ENCODE measurements at places on chromosomes 7 and 10.

DNA sequence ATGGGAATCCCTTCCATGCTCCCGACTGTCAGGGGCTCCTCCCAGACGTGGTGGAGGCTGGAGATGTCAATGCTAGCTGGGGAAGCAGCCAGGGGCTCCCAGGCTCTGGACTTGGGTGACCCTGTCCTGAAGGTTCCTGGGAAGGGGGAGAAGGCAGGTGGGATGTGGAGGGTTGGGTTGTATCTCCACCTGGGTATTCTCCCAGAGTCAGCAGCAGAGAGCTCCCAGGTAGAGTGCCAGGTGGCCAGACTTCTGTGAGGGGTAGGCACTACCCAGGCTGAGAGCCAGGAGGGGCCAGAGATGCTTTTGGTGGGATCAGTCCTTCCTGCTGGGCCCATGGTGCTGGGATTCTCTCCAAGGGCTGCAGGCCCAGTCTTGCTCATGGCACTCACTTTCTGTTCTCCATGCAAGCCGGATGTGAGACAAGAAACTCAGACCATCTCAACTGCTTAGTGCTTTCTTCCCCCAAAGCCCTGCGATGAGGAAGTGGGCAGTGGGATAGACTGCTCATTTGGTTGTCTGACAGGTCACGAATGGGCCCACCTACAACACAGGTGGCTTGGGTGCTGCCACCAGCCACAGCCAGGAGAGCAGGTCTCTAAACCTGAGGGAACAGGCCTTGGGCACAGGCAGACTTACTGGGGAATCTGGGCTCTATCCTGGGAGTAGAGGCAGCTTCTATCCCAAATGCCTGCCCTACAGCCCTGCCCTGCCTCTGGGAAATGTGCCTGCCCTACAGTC, 52.5 kb upstream of the CAMK2B start:
- peak; percentile 68 for DNase-seq

- DNase-seq = no peak
Measured at GRCh38 chr7:100466653-100467605, 2.9 kb upstream of the SPACDR start.

GRCh38 chr10:119441921-119442757, 100.4 kb downstream of the RGS10 start:
- DNase-seq = no peak

DNA sequence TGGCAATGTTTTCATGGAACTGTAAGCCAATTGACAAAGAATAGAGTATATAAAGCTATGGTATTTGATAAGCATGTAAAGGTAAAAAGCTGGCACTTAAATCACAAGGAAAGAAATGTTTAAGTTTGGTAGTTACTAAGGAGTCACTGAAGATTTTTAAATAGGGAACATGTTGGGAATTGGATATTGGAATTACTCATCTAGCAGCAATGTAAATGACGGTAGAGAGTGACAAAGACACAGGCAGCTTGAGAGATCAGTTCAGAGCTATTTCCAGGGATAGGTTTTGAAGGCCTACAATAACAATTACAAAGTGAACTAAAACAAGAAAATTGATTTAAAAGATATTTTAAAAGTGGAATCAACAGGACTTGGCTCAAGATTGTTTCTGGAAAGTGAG, 36.8 kb downstream of the SP8 start:
- DNase-seq = no peak

- DNase-seq = peak; percentile 1
Measured at GRCh38 chr7:119175911-119176627, 951.6 kb downstream of the ANKRD7 start.

- DNase-seq = no peak
Measured at GRCh38 chr7:49174396-49174795, 250.0 kb downstream of the CDC14C start.

GRCh38 chr7:77802557-77803405, 4.2 kb downstream of the PHTF2 start:
- DNase-seq = no peak

DNA sequence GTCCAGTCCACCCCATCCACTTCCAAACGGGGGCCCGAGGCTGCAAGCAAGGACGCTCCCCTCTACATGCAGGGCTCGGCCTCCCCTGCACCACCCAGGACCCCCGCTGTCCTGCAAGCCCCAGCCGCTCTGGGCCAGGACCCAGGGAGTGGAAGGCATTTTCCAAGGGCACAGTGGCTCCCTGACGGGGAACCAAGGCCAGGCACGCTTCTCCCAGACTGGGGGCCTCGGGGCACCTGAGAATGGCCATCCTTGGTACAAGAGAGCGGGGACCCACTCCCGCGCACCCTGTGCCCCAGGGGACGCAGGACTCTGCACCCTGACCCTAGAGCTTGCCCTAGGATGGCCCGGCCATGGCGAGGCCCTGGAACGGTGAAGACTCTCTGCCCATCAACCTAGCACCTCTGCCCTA, 545 bp upstream of the AKR1E2 start:
- DNase-seq = no peak

DNA sequence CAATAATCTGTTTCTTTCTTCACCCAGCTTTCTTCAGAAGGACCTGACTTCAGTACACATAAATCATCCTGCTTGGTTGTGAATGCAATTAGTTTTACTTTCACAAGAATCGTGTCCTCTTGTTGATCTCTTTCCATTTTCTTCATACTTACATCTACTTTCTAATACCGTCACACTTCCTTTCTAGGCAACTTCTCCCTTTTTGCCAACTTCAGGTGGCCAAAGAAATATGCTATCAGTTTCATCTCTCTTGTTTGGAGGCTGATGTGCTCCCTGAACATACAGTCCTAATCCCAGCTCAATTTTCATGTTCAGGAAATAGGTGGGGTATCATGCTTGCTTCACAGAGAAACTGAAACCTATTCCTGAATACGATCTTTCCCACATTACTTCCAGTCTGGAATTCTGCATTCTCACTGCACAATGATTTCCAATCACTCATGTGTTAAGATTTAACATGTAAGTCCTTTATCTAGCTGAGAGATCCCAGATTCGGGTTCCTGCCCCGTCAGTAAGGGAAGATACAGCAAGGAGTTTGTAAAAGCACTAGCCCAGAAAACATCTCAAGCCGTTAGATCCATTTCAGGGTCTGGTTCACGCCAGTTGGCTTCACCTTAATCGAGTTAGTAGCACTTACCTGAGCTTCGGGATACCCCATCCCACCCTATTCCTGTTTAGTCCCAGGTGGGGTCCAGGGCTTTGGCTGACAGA, 994 bp downstream of the SLC25A28 start:
- peak; percentile 39 for DNase-seq

- DNase-seq = no peak
Measured at GRCh38 chr7:126557271-126557670, 695.5 kb downstream of the GRM8 start.

- no peak for DNase-seq
Measured at GRCh38 chr7:35754741-35755140, 46.1 kb upstream of the SEPTIN7 start.

- no peak for DNase-seq
Measured at GRCh38 chr10:131725581-131726069, 175.2 kb upstream of the PPP2R2D start.

GRCh38 chr7:94332571-94332970, 62.1 kb upstream of the COL1A2 start:
- no peak for DNase-seq

DNA sequence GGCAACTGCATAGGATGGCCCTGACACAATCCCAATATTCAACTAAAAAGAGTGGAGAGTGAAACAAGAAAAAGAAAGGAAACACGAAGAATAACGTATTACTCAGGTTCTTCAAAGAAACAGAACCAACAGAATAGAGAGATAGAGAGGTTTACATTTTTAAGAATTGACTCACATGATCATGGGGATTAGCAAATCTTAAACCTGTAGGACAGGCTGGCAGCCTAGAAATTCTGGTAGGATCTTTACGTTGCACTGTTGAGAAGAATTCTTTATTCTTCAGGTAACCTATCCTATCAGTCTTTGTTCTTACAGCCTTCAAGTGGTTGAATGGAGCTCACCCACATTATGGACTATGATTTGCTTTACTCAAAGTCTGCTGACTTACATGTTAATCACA, 103.9 kb downstream of the AASS start:
- no peak for DNase-seq

DNA sequence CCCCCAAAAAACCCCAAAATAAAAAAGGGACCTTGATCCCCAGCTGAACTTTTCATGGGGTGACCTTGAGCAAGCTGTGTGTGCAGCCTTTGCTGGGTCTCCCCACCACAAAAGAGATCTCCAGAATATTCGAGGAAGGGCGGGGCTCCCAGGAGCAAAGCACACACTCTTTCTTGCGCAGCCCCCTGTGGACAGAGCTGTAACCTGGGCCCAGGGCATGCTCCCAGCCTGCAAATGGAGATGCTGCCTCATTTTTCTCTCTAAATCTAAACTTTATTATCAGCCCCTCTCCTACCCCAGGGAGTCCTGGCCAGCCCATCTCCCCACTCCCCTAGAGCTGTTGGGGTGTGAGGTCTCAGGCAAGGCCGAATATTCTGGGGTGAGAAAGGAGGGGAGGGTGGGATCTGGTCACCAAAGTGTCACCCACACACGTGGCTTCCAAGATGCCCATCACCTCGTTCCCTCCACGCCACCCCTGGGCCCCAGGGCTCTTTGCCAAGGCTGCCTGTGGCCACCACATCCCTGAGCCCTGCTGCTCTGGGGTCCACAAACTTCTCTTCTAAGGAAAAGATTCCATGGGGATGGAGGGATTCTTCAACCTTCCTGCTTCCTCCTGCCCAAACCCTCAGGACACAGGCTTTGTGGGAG, 1.7 kb upstream of the CALML3 start:
- no peak for DNase-seq

DNA sequence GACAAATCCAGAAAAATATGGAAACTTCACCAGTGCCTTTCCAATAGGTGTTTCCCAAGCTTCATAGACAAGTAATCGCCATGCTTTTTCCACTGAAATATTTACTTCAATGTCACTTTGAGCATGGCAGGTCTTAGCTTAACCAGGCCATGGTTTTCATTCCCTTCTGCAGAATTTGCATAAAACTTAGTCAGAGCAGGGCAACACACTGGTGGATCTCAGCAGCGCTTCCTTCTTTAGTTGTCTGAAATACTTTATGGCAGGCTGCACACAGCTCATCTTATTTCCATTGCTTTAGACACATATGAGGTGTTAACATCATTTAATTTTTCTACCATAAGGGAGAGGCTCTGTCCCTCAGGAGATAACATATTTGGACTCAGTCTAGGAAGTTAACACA, 102.9 kb upstream of the AHR start:
- DNase-seq = no peak

- DNase-seq = no peak
Measured at GRCh38 chr7:149145031-149145845, 2.0 kb upstream of the ZNF398 start.

GRCh38 chr10:101066146-101066895, 4.5 kb downstream of the KAZALD1 start:
- no peak for DNase-seq

DNA sequence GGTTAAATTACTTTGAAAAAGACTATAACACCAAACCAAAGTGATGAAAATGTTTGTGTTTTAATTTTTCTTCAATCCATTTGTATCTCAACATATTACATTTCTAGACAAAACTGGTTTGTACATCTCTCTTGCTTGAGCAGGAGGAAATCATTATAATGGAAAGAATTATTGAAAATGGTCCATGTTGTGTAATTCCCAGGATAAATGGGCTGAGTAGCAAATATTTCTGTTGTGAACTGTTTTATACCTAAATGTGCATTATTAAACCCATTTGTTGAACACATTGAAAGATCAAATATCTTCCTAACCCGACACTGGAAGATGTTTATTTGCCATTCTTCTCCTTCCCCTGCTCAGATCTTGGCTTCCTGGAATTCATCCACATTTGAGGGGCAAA, 14.1 kb upstream of the CDK6 start:
- no peak for DNase-seq

DNA sequence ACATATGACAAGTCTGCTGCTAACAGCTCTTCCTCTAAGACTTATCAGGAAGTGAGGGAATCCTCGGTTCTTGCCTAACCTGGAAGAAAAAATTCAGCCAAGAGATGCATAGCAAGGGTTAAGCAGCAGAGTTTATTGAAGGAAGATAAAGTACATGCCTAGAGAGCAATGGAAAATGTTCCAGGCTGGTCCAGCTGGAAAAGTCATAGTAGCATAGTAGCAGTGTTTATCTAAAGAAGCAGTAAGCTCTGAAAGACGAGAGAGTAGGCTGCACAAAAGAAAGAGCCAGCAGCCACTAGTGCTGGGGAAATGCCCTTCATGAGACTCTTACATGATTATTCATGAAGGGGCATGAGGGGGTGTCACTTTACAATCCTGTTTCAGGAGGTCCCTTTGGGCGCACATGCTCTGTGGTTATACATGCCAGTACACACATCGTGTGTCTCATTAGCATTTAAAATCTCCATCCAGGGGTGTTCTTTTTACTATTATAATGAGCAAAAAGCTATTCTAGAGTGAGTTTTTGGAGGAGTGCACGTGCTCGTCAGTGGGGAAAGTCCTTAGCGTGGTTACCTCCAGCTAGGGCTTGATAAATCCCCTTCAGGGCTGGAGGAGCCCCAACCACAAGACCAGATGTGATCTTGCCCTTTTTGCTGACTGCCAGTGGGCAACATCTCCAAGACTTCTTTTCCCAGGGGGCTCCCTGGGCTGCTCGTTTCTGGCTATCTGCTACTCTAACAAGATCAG, 716.1 kb downstream of the PARD3 start:
- no peak for DNase-seq

DNA sequence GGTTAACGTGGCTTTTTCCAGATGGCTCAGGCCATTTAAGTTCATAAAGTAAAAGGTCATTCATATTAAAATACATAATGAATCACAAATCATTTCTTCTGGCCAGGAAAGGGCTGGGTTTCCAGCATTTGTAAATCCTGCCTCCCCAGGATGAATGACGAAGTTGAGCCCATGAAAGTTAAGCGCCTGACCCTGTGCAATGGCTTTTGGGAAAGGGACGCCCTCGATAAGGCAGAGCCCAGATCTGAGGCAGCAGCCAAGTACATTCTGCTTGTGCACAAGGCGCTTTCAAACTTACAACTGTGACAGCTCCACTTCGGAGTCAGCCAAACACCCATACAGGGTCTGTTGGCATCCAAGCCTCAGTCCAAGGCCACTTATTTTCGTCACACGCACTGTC, 2.8 kb downstream of the GIMAP6 start:
- no peak for DNase-seq

- DNase-seq = no peak
Measured at GRCh38 chr7:70035519-70035918, 437.2 kb downstream of the AUTS2 start.

DNA sequence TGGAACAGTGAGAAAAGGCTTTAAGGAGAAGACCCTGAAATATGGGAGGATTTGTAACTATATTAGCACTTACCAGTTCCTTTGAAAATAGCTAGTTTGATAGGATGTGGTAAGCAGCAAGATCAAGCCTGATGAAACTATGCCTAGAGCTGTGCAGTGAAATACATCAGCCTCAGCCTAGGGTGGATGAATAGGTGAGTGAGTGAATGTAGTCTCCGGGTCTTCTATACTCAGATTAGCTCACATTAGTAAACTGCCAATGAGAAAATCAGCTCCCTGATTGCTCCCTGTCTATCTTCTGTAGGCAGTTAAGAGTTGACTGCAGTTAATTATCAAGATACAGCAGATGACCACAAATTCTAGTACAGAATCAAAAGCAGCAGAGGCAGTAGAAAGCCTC, 89.6 kb downstream of the ELAPOR2 start:
- no peak for DNase-seq

Data from GM12878 (cell line).